ENCODE measurements at places on chromosomes 4 and X. TPM values are rescaled to one million over a fixed set of nuclear protein-coding genes. Genes with fewer than 3 reads are reported as not detected.

- H3K4me1 ChIP-seq: no peaks in the 10 kb centered on the region
- no peaks in the 10 kb centered on the region for H3K36me3 ChIP-seq
- no peak overlapping the region for H3K27ac ChIP-seq
- no peak for DNase-seq
These were observed 85.0 kb upstream of the CPEB2 start for GRCh38 chr4:14917298-14917633.

The ADGRG4 gene
- total RNA-seq: 0.25 TPM

GRCh38 chr4:71882113-71882841 lies 98.4 kb upstream of the GC start:
- no peak overlapping the region for H3K4me3 ChIP-seq
- no peak overlapping the region for H3K27ac ChIP-seq
- no peaks in the 10 kb centered on the region for H3K27me3 ChIP-seq
- no peaks in the 10 kb centered on the region for H3K4me1 ChIP-seq

- no peak for DNase-seq
- H3K27ac ChIP-seq: no peak overlapping the region
- H3K27me3 ChIP-seq: no peaks in the 10 kb centered on the region
- no peaks in the 10 kb centered on the region for H3K36me3 ChIP-seq
These were observed 19.7 kb downstream of the ZGRF1 start for GRCh38 chr4:112616984-112617383.

GRCh38 chr4:108596344-108596743 lies 24.0 kb upstream of the RPL34 start:
- H3K4me1 ChIP-seq: no peaks in the 10 kb centered on the region
- H3K36me3 ChIP-seq: no peaks in the 10 kb centered on the region
- DNase-seq: no peak
- no peak overlapping the region for H3K4me3 ChIP-seq

GRCh38 chrX:153592966-153593688 lies 5.8 kb downstream of the CCNQ start:
- H3K27ac ChIP-seq: no peak overlapping the region
- H3K27me3 ChIP-seq: no peaks in the 10 kb centered on the region
- H3K36me3 ChIP-seq: peaks cover 23% of the 10 kb centered on the region
- DNase-seq: no peak

The UGT2B17 gene
- not detected for total RNA-seq

GRCh38 chr4:74044677-74045076 lies 6.2 kb upstream of the CXCL3 start:
- H3K4me1 ChIP-seq: peaks cover under 1% of the 10 kb centered on the region
- H3K27me3 ChIP-seq: no peaks in the 10 kb centered on the region
- DNase-seq: no peak
- no peak overlapping the region for H3K4me3 ChIP-seq
- no peak overlapping the region for H3K27ac ChIP-seq

The XAGE1B gene
- not detected for total RNA-seq

The SORBS2 gene
- 60.4 TPM for total RNA-seq

The SYTL5 gene
- total RNA-seq: 1.2 TPM

The POU4F2 gene
- not detected for total RNA-seq

GRCh38 chrX:136204571-136204970 lies 46.6 kb downstream of the MAP7D3 start:
- H3K4me1 ChIP-seq: peaks cover 42% of the 10 kb centered on the region
- peaks cover 5% of the 10 kb centered on the region for H3K36me3 ChIP-seq
- no peak for DNase-seq
- H3K4me3 ChIP-seq: peak overlapping the region; percentile 1

The ITM2A gene
- 89.4 TPM for total RNA-seq

- H3K36me3 ChIP-seq: peaks cover 34% of the 10 kb centered on the region
- H3K27me3 ChIP-seq: no peaks in the 10 kb centered on the region
- DNase-seq: no peak
- H3K27ac ChIP-seq: peak overlapping the region; percentile 37
- no peak overlapping the region for H3K4me3 ChIP-seq
- peaks cover 47% of the 10 kb centered on the region for H3K4me1 ChIP-seq
These were observed 50.2 kb upstream of the TADA2B start for GRCh38 chr4:6992728-6993677.

The ASMTL gene
- 31.7 TPM for total RNA-seq

DNA sequence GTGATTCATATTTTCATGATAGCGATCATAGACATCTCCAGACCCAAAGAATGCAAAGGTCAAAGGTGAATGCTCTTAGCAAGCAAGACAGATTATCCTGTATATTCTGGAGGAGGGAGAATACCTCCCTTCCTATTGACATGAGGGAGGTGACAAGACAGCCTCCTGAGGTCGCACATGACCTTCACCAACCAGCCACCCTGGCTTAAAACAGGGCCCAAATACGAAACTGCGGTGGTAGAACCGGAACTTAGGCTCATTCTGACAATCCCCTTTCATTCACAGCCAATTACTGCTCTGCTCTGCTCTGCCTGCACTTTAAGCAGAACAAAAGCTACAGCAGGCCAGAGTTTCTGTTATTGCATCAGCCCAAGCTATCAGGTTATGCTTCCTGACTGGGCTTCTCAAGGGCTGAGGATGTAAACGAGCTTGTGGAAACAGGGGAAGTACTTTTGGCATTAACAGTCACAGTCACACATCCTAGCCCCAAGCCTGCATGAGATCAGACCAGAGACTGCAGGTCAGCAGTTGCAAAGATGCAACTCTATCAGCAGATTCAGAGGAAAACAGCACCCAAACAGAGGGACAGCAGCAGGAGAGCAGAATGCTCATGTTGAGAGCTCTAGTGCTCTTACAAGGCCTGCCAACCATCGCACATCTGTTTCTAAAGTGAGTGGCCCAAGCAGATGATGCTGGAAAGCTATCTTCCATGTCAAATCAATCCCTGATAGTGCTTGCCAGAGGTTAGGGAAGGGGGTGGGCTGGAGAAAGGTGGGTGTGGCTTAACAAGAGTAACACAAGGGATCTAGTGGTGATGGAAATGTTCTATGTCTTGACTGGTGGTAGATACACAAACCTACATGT lies 51.3 kb upstream of the MAP3K15 start:
- H3K27ac ChIP-seq: no peak overlapping the region
- no peaks in the 10 kb centered on the region for H3K4me1 ChIP-seq
- no peak for DNase-seq

The SPIN2A gene
- total RNA-seq: 2.5 TPM

- H3K27me3 ChIP-seq: no peaks in the 10 kb centered on the region
- no peak overlapping the region for H3K27ac ChIP-seq
- no peak overlapping the region for H3K4me3 ChIP-seq
- DNase-seq: no peak
- H3K4me1 ChIP-seq: no peaks in the 10 kb centered on the region
These were observed 167.1 kb upstream of the PACRGL start for GRCh38 chr4:20532871-20533870.

GRCh38 chr4:151541389-151542071 lies 132.6 kb downstream of the FHIP1A start:
- no peak overlapping the region for H3K4me3 ChIP-seq
- no peaks in the 10 kb centered on the region for H3K36me3 ChIP-seq
- H3K4me1 ChIP-seq: peaks cover 5% of the 10 kb centered on the region
- H3K27ac ChIP-seq: no peak overlapping the region
- no peaks in the 10 kb centered on the region for H3K27me3 ChIP-seq

DNA sequence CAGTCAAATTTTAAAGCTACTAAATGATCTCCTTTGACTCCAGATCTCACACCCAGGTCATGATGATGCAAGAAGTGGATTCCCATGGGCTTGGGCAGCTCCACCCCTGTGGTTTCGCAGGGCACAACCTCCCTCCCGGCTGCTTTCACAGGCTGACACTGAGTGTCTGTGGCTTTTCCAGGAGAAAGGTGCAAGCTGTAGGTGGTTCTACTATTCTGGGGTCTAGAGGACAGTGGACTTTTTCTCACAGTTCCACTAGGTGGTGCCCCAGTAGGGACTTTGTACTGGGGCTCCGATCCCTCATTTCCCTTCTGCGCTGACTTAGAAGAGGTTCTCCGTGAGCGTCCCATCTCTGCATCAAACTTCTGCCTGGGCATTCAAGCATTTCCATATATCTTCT lies 845.2 kb downstream of the PCDH18 start:
- H3K36me3 ChIP-seq: no peaks in the 10 kb centered on the region
- no peaks in the 10 kb centered on the region for H3K27me3 ChIP-seq
- no peak overlapping the region for H3K27ac ChIP-seq
- no peak for DNase-seq
- H3K4me1 ChIP-seq: no peaks in the 10 kb centered on the region

The RAB33A gene
- total RNA-seq: 0.98 TPM

DNA sequence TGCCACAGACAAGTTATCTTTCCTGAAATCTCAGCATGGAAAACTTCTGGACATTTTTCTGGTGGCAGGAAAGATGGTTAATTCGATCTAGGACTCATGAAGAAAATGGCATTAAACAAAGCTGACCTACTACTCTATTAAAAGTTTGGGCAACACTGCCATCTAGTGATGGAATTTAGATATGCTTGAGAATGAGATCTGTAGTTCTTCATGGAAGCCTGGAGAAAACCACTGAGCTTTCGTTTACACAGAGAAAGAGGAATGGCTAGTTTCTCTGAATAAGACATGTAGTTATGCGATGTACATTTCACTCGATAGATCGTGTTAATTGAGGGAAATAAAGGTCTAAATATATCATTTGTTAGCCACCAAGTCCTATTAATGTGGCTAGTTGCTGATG lies 51.7 kb upstream of the CHRDL1 start:
- no peaks in the 10 kb centered on the region for H3K4me1 ChIP-seq
- no peaks in the 10 kb centered on the region for H3K27me3 ChIP-seq
- DNase-seq: no peak
- no peak overlapping the region for H3K4me3 ChIP-seq
- H3K27ac ChIP-seq: no peak overlapping the region
- no peaks in the 10 kb centered on the region for H3K36me3 ChIP-seq

The FAM184B gene
- total RNA-seq: not detected

DNA sequence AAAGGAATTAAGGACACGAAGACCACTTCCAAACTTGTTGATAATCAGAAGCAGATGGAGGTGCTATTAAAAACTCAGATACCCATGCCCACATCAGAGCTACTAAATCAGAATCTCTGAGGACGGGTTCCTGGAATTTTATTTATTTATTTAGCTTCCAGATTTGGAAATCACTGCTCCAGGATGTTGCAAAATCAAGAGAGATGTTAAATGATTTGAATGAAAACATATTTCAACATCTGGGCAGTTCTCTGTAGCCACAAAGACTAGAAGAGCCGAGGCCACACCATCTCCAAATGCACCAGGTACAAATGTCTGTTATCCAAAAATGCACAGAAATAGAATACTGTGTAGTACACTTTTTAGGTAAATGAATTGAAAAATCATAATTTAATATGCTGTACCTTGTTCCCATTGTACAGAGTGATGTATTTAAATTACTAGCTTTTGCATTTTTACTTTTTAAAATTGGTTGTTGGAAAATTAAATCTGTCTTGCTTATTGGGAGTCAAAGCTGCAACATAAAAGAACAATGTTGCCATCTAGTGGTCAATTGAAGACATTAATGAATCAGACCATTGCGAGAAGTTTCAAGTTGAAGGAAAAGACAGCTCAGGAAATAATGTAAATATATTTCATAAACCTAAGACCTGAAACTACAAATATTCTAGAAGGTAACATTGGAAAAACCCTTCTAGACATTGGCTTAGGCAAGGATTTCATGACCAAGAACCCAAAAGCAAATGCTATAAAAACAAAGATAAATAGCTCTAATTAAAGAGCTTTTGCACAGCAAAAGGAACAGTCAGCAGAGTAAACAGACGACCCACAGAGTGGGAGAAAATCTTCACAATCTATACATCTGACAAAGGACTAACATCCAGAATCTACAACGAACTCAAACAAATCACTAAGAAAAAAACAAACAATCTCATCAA lies 151.3 kb upstream of the TTC29 start:
- H3K36me3 ChIP-seq: no peaks in the 10 kb centered on the region
- H3K4me3 ChIP-seq: no peak overlapping the region
- no peak for DNase-seq
- no peaks in the 10 kb centered on the region for H3K27me3 ChIP-seq
